ENCODE measurements at places on chromosomes 2 and 18.

DNA sequence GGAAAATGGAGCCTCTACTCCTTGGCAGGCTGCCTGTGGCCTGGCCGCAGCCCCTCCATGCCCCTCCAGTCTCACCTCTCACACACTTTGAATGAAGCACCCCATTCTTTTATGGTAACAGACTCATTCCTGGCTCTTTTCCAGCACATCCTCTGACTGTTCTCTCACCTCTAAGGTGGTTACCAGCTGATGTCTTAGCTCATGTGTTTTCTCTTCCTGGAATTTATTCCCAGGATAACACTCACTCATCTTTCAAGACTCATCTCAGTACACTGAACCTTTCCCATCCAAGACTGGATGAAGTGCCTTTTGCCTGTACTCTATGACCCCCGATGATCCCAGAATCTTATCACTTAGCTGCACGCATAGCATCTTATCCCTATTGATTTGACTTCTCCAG lies 50.6 kb downstream of the SLC9A4 start:
- no peak for DNase-seq

DNA sequence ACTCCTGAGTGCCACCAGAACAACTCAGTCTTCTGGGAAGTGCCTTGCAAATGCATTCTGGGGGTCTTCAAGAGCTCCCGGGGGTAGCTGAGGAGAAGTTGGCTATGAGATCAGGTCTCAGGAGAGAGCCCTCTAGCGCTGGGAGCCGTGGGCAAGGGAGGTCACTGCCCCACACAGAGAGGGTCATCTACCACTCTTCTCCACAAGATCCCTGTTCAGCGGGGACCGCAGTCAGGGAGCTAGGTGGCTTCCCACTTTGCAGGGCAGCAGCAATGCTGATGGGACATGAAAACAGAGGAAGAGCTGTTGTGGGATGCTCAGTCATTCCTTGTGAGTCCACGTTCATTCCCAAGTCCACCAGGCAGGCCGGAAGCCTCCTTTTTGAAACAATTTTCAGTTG lies 66.6 kb downstream of the ACKR3 start:
- peak; percentile 11 for DNase-seq

DNA sequence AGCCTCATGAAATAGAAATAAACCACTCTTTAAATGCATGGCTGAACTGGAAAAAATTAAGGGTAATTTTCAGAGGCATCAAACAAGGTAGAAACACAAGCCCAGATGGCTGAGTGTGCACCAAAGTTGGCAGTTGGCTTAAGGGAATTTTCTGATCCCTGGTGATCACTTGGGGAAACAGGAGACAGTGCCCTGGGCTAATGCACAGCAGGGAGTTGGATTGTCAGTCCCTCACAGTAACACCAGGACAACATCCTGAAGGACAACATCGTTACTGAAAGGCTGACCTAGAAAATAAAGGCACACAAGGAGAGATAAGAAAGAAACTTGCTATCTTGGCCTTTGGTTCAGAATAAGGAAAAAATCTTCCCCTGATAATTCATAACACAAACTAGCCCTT lies 417.0 kb downstream of the SLC4A3 start:
- no peak for DNase-seq

- no peak for DNase-seq
Observed at GRCh38 chr2:172967036-172967982, 108.3 kb upstream of the MAP3K20 start.

DNA sequence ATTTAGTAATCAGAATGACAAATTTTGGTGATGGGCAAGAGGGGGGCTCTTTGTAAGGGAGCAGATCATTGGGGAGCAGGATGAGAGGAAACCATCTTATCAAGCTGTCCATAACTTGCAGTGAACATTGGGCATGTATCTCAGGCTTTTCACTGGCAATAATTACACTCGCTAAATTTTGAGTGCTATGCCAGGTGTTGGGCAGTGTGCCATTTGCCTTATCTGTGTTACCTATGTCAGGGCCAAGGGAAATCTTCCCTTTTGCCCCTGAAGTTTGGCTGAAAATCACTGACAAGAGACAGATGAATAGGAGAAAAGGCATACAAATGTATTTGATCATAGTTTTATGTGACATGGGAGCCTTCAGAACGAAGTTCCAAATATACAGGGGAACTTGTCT lies 39.0 kb downstream of the NOSTRIN start:
- no peak for DNase-seq

DNA sequence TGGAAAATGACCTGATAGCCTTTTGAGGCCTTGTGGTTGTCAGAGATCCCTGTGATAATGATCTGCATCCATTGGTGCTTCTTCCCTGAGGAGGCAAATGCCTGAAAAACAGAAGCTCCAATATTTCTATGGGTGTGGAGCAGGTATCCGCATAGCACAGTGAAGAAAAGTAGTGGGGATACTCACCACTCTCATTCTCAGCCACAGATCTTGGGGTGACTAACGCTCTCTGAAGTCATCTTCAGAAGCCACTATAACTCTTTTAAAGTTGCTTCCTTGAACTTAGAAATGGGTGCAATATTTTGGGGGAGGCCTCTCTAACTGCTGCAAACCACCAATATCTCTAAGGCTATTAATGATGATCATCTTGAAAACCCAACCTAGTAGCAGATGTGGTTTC lies 46.2 kb downstream of the ARHGAP15 start:
- DNase-seq: no peak

DNA sequence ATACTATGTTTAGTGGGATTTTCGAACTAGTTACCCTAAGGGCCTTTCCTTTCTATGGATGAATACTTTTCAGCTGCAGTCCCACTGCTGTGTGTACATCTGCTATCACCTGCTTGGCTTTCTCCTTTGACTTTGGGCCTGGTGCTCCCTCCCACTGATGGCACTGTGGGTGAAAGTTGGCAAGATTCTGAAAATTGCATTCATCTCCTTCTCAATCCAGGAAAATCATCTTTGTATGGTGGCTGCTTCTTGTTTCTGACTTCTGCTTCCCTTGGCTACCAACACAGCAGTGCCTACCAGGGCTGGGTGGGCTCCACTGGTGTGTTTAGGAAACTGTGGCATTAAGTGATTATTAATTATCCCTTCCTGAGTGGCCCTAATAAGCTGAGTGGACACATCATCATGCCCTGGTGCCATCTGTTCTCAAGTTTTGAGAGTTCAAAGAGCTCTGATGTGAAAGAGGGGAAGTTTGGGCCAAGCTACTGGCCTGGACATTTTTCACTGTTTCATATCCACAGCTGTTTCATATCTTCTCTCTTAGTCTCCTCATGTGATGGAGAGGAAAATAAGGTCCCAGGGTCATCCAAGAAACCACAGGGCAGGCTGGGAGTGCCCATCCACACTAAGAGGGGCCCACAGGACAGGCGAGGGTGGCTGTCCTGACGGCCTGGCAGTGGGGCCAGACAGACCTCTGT lies 16.7 kb downstream of the HK2 start:
- no peak for DNase-seq

Measured in femur (tissue), 1 donor.